ENCODE measurements at places on chromosomes 6 and 20.

- no peak overlapping the region for H3K27ac ChIP-seq
- DNase-seq, result no peak
- H3K4me1 ChIP-seq, result no peaks in the 10 kb centered on the region
- no peaks in the 10 kb centered on the region for H3K36me3 ChIP-seq
- H3K4me3 ChIP-seq, result no peak overlapping the region
- peaks cover 5% of the 10 kb centered on the region for H3K27me3 ChIP-seq
Measured at GRCh38 chr6:6469074-6469473, 119.4 kb upstream of the LY86 start.

- peaks cover 10% of the 10 kb centered on the region for H3K4me1 ChIP-seq
- no peaks in the 10 kb centered on the region for H3K27me3 ChIP-seq
- no peak overlapping the region for H3K4me3 ChIP-seq
- H3K27ac ChIP-seq, result no peak overlapping the region
- DNase-seq, result no peak
- H3K36me3 ChIP-seq, result no peaks in the 10 kb centered on the region
Measured at GRCh38 chr6:105594821-105595220, 191.9 kb upstream of the PREP start.

- H3K36me3 ChIP-seq, result no peaks in the 10 kb centered on the region
- H3K4me1 ChIP-seq, result peaks cover 4% of the 10 kb centered on the region
- no peak for DNase-seq
- no peaks in the 10 kb centered on the region for H3K27me3 ChIP-seq
- H3K4me3 ChIP-seq, result no peak overlapping the region
- no peak overlapping the region for H3K27ac ChIP-seq
Measured at GRCh38 chr20:4060064-4060795, 44.9 kb upstream of the RNF24 start.

DNA sequence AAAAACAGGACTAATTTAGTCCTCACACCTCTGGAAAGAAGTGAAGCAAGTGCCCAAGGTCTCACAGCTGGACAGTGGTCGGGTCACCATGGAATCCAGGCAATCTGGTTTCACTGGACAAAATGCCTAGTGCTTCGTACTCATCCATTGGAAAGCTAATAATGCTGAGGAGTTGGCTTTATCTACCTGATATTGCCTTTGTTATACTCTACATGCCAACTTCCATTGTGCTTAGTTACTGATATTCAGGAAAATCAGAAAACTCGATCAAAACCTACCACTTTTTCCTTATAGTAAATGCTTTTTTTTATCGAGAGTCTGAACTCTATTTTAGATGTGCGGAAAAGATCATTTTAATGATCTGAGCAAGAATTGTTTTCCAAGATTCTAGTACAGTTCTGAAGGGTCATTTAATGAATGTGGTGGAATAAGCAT, 966 bp downstream of the CFAP206 start:
- H3K36me3 ChIP-seq, result no peaks in the 10 kb centered on the region
- DNase-seq, result no peak
- H3K27me3 ChIP-seq, result no peaks in the 10 kb centered on the region

DNA sequence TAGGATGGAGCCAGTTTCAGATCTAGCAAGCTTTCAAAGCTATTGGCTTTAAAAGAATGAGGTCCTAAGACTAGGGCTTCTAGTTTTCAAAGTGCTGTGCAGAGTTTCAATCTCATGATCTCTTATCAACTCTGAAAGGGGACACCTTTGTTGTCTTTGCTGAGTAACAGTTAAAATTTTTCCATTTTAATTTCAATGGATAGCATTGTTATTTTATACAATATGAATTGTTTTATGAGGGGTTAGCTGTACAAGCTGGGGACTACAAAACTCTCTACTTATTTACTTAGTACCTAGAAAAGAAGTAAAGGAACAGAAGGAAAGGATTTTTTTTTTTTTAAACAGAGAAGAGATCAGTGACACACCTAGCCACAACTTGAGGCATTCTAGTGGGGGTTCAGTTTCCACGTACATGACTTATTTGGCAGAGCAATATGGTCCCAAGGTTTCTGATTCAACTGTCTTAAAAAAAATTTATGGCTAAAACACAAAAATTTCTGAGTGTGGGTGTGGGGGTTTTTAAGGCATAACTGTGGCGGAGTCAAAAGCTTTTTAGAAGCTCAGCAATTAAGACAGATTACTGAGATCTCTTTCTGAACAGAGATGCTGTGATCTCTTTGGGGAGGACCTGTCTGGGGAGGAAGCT, 46.1 kb upstream of the JAG1 start:
- no peak overlapping the region for H3K27ac ChIP-seq
- no peak for DNase-seq
- no peaks in the 10 kb centered on the region for H3K36me3 ChIP-seq
- peaks cover 2% of the 10 kb centered on the region for H3K27me3 ChIP-seq

- H3K27ac ChIP-seq, result no peak overlapping the region
- DNase-seq, result no peak
Measured at GRCh38 chr20:33897313-33897912, 86.3 kb downstream of the CHMP4B start.

GRCh38 chr6:37524970-37525318, 25.3 kb upstream of the CCDC167 start:
- H3K4me1 ChIP-seq, result peaks cover 34% of the 10 kb centered on the region
- H3K4me3 ChIP-seq, result no peak overlapping the region
- no peaks in the 10 kb centered on the region for H3K27me3 ChIP-seq
- peaks cover 4% of the 10 kb centered on the region for H3K36me3 ChIP-seq

DNA sequence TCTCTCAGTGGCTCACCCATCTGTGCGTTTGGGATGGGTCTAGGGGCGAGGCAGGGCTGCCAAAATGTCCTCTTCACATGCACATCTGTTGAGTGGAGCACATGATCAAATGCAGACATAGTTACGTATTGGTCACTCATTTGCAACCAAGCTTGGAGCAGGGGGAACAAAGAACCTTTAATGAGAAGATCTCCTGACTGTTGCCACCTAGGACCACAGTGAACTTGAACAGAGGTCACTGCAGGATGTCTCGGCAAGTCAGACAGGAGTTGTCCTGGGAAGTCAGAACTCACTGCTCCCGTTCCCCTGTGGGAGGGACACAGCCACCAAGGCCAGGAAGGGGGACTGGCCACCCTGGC, 73.4 kb downstream of the SSR1 start:
- DNase-seq, result no peak
- no peak overlapping the region for H3K27ac ChIP-seq
- H3K4me3 ChIP-seq, result no peak overlapping the region

GRCh38 chr6:26454631-26455030, 3.1 kb upstream of the BTN2A1 start:
- peaks cover 16% of the 10 kb centered on the region for H3K4me1 ChIP-seq
- no peak overlapping the region for H3K4me3 ChIP-seq
- H3K36me3 ChIP-seq, result peaks cover 42% of the 10 kb centered on the region
- no peaks in the 10 kb centered on the region for H3K27me3 ChIP-seq
- H3K27ac ChIP-seq, result no peak overlapping the region

GRCh38 chr6:43544461-43544860, 27.6 kb downstream of the POLR1C start:
- H3K4me3 ChIP-seq, result no peak overlapping the region
- no peaks in the 10 kb centered on the region for H3K27me3 ChIP-seq
- H3K4me1 ChIP-seq, result no peaks in the 10 kb centered on the region
